Pulmonary artery endothelial cell (primary cell): ENCODE measurements at places on chromosomes 1 and 21. TPM values are rescaled to one million over a fixed set of nuclear protein-coding genes. Genes with fewer than 3 reads are reported as not detected.

The IL10 gene
- not detected in 2 replicates for total RNA-seq

DNA sequence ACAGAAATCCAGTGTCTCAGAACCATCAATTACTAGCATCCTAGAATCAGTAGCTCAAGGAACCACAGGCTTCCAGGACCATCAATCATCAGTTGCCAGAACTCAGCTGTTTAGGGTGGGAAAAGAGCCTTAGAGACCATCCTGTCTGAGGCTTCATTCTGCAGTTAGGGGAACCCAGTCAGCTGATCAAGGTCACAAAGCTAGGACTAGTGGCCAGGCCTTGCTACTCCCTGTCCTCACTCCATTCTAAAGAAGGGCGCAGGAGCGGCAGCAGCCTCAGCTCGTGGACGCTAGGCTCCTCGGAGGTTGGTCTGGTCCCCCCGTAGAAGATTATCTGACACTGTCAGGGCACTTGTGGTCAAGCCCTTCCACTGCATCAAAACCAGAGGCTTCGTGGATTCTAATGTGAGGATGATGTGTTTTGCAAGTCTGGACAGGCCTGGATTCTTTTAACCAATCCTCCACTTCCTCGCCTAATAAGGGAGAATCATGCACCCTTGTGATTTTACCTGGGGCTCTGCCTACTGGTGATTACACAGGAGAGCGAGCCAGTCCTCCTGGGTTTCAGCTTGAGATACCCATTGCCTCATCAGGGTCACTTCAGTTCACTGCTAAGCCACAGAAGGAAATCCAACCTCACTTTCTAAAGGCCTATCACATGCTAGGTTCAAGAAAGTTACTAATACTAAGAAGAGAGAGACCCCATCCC, 41.7 kb upstream of the IFFO2 start:
- no peak for DNase-seq

The PTPN7 gene
- total RNA-seq = 0.40 TPM in 1 of 2 replicates, not detected in the other

DNA sequence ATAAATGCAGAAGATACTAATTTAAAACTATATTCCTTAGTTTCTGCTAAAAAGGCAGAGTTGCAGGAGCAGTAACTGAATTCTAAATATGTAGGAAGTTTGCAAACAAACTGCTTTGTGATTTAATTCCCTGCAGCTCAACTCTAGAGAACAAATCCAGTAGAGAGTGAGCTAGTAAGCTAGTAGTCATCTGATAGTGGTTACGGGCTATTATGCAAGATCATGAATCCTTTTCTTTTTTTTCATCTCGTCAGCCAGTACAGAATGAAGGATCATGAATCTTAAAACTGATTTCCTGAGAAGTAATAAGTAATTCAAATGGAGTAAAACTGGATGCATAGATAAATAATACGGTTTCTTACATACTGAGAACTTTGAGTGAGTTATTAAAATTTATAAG, 3.3 kb downstream of the DPH5 start:
- DNase-seq = no peak

GRCh38 chr1:156490401-156491032, 10.1 kb downstream of the MEF2D start:
- no peak for DNase-seq

The ZNF695 gene
- total RNA-seq = 1.7 and 2.9 TPM in 2 replicates

DNA sequence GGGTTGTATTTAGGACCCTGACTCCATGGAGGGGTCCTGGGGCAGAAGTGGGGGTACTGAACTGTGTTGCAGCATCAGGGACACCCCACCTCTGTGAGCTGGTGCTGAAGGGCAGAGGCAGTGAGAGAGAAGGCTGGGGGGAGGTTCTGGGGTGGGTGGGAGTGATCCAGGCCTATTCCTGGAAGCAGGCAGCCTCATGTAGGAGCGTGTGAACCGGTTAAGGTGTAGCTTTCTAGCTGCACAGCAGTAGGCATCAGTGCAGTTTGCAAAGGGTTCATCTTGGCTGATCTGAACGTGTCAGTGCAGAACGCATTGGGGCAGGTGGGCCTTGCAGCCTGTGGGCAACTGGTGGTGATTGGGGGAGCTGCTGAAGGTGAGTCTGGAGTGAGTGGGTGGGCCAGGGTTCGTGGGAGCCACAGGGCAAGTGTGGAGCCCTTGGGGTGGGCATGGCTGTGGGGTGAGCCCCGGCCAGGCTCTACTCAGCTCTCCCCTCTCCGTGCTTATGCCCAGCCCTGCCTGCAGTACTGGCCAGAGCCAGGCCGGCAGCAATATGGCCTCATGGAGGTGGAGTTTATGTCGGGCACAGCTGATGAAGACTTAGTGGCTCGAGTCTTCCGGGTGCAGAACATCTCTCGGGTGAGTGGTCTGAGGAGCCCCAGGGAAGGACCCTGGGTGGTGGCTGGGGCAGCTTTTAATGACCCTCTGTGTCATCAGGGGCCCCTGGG, 86.7 kb downstream of the PTPRU start:
- no peak for DNase-seq
